ENCODE measurements at places on chromosomes 4 and X. TPM values are rescaled to one million over a fixed set of nuclear protein-coding genes. Genes with fewer than 3 reads are reported as not detected.
A peak's percentile ranks its signal among the peaks of the same experiment; 100 is the strongest.

- DNase-seq, result no peak
Measured at GRCh38 chr4:81606801-81607501, 135.2 kb upstream of the RASGEF1B start.

DNA sequence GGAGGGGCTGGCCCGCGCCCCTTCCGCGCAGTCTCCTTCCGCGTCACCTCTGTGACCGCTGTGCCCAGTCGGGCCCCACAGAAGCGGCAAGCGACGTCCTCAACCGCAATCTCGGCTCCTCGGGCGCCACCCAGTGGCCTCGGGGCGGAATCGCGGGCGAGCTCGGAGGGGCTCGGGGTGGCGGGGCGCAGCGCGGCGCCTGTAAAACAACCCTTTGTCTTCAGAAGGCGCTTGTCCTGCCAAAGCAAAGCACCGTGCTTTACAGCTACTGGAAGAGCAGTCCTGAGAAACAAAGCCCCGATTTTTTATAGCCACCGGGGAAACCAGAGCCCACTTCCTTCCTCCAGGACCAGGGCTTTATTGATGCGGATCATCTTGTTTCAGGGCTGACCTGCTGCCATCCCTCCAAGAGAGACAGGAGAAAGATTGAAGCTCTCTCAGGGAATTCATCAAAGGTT, 37.3 kb upstream of the CDKN2AIP start:
- DNase-seq, result peak; percentile 89

GRCh38 chr4:163556177-163556576, 61.7 kb downstream of the TMA16 start:
- DNase-seq, result no peak

DNA sequence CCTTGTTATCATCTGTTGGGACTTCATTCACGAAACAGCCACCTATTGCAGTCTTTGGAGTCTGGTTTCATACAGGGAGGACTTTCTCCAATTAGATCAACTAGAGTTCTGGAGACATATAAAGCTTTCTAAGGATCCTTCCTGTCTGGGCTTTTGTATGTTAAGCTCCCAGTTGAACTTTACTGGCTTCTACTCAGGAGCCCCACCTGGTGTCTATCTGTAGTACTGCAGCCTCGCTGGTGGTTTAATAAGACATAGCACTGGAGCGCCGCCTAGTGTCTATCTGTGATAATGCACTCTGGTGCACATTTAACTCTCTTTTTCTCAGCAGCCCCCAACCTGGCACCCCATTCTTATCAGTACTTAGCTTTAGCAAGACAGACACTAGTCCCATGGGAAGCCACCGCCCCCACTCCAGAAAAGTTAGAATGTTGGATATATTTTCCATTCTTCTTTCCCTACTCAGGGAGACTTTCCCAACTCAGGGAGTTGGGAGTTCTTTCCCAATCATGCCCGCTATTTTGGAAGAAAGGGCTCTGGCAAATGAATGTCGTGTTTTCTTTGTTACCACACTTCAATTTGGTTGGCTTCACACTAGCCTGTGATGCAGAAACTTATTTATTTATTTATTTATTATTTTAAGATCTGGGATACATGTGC, 36.9 kb upstream of the SYTL4 start:
- DNase-seq, result peak; percentile 68

DNA sequence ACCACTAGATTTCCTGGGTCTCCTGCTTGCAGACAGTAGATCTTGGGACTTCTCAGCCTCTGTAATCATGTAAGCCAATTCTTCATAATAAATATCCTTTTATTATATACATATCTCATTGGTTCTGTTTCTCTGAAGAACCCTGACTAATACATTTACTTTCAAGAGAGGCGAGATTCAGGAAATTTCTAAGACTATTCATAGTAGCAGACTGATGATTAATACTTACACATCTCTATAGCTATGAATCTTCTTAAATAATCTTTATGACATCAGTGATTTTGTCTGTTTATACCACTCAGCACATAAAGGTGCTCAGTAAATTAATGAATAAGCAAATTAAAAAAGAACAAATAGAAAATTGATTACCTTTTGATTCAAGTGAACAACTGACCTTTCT, 682.3 kb upstream of the GRID2 start:
- no peak for DNase-seq

The MBTPS2 gene
- 13.1 TPM for total RNA-seq

Data from dermis blood vessel endothelial cell (primary cell).